Activated T-cell treated with anti-CD3 and anti-CD28 coated beads for 4 hours (primary cell): ENCODE measurements at places on chromosomes 1 and 21.

- DNase-seq: no peak
These were observed 263.7 kb downstream of the PTPRU start for GRCh38 chr1:29500041-29500440.

DNA sequence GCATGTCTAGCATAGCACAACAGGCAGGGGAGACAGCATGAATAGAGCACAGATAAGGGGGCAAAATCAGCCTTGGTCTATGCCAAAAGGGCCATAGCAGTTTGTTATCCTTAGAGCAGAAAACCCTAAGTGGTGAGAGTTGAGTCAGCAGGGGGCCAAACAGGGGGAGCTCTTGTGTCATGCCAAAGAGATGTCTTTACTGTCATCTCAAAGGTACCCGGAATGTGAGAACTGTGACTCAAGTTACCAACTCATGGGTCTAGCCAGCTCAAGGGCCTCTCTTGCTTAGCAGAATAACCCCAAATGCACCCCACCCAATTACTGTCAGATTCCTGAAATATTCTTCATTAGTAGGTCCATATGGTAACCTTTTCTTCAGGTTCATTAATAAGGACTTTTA lies 45.9 kb upstream of the NRDC start:
- no peak for DNase-seq

- no peak for DNase-seq
These were observed 19.8 kb upstream of the DDAH1 start for GRCh38 chr1:85484716-85485115.

GRCh38 chr1:179586107-179586823 lies 5.4 kb upstream of the TDRD5 start:
- DNase-seq: no peak

- no peak for DNase-seq
These were observed 43.1 kb downstream of the FOXO6 start for GRCh38 chr1:41404308-41404761.

DNA sequence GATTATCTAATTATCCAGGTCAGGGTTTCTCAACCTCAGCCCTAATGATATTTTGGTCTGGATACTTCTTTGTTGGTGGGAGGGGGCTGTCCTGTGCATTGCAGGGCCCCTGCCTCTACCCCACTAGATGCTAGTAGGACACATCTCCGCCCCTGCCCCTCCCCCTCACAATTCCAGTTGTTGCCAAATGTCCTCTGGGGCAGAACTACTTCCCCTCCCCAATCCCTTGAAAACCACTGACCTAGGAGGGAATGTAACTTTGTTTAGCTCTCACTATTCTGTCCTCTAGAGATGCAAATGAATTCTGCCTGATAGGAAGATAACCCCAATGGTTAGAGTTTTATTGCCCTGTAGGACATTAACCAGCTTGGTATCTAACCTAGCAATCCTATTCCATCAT lies 8.1 kb downstream of the CACNA1S start:
- no peak for DNase-seq

- DNase-seq: no peak
These were observed 2.4 kb downstream of the NTPCR start for GRCh38 chr1:232952514-232953499.

DNA sequence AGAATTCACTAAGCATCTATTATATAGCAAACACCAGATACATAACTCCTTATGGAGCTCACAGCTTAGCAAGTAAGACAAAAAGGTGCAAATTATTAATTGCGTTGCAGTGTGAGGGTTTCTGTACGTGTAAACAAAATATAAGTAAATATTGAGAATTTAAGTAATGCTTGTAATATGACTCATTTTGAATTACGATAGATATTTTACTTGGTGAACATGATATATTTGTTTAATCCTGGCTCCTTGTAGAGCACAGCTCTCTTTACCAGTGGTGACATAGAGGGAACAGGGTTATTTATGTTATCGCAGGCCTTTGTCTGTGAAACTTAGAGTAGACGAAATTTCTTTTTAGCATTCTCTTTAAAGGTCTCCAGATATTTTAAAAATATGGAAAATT lies 36.4 kb downstream of the LYPLAL1 start:
- DNase-seq: no peak

- no peak for DNase-seq
These were observed 127.9 kb downstream of the CLIC6 start for GRCh38 chr21:34796518-34797200.

- peak; percentile 11 for DNase-seq
These were observed 65.7 kb downstream of the DISP1 start for GRCh38 chr1:222880587-222880986.

GRCh38 chr1:228206582-228207351 lies 1.1 kb upstream of the OBSCN start:
- DNase-seq: no peak

DNA sequence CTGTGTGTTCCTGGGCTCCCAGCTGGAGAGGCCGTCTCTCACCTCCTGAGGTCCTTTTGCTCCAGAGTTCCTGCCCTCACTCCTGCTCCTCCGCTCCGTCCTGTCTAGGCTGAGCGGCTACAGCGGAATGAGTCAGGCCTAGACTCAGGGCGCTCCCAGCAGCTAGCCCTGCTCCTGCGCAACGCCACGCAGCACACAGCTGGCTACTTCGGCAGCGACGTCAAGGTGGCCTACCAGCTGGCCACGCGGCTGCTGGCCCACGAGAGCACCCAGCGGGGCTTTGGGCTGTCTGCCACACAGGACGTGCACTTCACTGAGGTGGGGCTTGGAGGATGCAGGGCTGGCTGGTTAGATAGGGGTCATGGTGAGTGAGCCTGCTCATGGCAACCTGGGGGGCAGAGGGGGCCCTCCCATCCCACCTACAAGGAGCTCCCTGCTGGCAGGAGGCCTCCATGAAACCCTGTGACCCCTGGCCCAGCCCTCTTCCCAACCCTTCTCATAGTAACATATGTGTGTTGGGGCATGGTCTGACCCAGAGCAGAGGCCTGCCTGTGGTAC lies 15.1 kb downstream of the PSRC1 start:
- DNase-seq: no peak

DNA sequence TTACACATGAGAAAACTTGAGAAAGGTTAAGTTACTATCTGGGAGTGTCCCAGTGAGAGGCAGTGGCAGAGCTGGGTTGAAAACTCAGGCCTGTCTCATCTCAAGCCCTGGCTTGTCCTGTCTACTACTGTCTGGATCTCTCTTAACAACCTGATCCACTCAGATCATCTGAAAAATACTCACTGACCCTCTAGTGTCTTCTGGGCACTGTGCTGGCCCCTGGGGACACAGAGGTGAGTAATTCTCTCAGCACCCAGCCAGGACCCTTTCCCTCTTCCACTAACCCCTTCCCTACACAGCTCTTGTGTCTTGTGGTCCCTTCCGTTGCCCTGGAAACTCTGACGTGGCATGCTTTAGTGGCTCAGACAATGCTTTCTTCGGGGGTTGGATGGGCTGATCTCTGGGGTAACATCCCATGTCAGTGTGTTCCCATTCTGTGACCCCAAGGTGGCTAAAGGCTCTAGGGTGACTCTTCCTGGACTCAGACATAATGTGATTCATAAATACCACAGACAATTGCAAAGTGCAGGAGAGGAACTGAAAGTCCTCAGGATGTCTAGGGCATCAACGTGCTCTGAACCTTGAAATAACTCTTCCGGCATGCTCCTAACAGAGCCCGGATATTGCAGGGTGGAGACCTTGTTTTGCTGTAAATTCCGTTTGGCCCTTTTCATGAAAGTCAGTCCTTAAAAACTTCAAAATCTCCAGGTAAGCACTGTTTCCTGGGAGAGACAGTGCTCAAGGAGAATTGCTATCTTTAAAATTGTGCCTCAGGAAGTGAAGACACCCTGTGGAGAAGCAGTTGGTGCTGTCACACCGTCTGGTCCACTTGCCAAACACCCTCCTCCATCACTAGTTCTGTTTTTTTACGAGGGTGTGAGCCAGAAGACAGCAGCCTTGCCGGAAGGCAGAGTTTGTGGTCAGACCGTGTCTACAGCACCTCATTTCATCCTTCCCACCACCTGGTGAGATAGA lies 4.0 kb downstream of the SHISAL2A start:
- DNase-seq: peak; percentile 60

- no peak for DNase-seq
These were observed 24.3 kb downstream of the RTCA start for GRCh38 chr1:100290291-100290690.

DNA sequence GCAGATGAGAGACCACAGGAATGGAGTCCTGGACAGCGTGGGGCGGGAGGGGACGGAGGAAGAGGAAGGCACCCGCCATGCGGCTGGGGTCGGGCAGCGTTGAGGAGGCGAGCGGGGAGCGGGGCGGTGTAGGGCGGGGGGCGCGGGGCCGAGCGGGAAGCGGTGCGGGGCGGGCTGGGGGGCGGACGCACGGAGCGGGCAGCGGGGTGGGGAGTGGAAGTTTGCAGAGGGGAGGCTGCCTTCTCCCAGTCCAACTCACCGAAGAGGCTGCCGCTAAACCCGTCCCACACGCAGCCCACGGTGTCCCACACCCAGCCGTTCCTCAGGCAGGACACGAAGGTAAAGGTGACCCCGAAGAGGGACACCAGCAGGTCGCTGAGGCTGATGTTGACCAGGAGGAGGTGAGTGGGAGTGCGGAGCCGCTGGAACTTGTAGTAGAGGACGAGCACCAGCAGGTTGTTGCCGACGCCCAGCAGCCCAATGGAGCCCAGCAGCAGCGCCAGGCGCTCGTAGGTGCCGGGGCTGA lies 483 bp downstream of the CHML start:
- DNase-seq: peak; percentile 6

- no peak for DNase-seq
These were observed 64.9 kb downstream of the FGGY start for GRCh38 chr1:59361766-59362165.

GRCh38 chr1:34858901-34859445 lies 576 bp downstream of the SMIM12 start:
- DNase-seq: peak; percentile 15

GRCh38 chr1:61299463-61299862 lies 217.1 kb downstream of the NFIA start:
- DNase-seq: no peak

- DNase-seq: no peak
These were observed 104.2 kb downstream of the DUSP10 start for GRCh38 chr1:221637641-221638041.

DNA sequence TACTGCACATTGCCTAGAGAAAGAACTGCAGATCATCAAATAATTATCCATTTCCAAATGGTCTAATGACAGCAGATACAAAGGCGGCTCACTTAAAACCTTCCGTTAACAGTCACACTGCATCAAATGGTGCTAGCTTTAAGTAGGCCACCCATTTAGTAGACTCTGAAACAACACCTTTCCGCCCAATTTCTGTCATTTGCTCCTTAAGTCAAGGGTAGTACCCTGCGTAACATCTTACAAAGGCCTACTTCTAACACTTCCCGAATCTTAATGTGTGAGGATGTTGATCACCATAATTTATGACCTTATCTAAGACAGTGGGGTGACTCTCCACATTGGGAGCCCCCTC lies 692 bp upstream of the RALGPS2 start:
- no peak for DNase-seq
